Omental fat pad (tissue), 4 donors: ENCODE measurements at places on chromosomes 11 and 22.

DNA sequence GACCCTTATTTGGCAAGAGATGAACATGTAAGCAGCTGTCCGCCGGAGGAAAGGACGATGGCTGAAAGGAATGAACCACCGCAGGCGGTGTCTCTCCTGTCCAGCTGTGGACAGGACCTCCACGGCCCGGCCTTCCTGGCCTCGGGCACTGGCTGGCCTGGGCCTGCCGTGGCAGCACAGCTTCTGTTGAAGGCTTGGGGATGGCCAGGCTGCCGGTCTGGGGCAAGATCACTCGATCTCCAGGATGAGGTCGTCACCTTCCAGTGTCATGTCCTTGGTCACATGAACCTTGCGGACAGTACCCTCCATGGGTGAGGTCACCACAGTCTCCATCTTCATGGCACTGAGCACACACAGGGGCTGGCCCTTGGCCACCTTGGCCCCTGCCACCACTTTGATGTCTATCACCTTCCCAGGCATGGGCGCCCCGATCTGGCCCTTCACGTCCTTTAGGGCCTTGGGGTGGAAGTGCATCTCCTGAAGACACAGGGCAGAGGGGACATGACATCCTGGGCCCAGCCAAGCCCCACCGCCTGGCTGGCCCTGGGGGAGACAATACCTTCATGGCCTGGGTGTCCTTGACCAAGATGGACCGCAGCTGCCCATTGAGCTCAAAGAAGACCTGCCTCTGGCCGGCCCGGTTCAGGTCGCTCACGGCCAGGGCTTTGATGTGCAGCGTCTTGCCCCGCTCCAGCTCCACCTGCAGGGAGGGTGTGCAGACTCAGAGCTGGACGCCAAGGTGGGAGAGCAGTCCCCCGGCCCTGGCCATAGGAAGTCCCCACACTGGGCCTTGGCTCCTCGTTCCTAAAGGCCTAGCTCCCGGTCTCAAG, 5.6 kb downstream of the RCE1 start:
- DNase-seq = peak; percentile 18

- DNase-seq = no peak
Measured at GRCh38 chr11:30445056-30445455, 122.2 kb downstream of the ARL14EP start.

DNA sequence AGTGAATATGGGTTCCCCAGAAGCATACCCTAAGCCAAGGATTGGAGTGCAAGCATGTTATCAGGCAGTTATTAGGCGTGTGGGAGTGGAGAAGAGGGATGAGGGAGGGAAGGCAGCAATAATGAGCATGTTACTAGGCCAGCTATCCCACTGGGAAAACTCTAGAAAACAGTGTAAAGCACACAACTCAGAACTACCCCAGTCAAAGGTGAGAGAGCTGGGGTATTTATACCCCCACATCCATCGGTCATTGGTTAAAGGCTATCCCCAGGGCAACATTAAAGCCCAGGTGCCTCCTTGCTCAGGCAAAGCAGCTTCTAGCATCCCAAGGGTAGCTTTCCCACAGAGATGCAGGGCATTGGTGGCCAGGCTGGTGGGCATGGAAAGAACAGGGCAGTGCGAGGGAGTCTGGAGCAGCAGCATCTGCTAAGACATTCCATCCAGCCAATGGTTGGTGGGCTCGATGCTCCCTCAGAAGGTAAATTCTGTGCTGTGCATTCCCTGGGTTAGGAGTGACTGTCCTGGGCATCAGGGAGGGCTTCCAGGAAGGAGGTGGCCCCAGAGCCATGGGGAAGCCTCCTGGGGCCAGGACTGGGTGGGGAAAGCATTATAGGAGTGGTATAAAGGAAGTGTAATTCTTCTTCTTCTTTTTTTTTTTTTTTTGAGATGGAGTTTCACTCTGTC, 21.1 kb upstream of the LRRC10B start:
- no peak for DNase-seq

DNA sequence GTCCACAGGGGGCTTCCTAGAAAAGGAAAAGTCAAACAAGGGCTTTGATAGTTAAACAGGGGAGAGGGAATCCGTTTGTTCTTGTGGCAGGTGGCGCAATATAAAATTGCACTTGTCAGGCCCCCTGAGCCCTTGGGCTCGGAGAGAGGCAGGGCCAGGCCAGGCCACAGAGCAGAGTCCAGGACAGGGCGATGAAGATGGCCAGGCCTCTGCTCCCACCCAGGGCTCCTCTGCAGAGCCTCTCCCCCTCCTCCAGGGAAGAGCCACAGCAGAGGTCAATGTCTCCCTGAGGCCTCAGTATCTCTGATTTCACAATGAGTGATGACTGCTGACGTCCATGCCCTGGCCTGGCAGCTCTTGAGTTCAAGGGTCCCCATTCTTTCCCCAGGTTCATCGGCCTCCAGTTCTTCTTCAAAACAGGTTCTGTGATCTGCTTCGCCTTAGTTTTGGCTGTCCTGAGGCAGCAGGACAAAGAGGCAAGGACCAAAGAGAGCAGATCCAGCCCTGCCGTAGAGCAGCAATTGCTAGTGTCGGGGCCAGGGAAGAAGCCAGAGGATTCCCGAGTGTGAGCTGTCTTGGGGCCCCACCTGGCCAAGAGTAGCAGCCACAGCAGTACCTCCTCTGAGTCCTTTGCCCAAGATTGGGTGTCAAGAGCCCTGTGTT, 36.4 kb upstream of the TPBGL start:
- no peak for DNase-seq

DNA sequence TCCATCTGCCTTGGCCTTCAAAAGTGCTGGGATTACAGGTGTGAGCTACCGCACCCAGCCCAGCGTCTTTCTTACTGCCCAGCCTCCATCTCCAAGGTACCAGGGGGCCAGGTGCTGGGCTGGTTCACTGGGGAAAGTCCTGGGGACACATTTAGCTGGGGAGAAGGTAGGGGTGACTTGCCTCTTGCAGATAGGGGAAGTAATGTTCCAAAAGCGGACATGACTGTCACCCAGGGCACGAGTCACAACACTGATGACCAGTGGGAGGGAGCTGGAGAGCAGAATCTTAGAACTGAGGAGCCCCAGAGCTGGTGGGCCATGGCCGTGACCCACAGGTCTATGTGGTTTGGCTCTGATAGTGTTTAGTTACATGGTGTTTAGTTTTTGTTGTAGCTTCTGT, 2.4 kb upstream of the SLC15A3 start:
- DNase-seq = no peak
